ENCODE measurements at places on chromosomes 5 and 9.

DNA sequence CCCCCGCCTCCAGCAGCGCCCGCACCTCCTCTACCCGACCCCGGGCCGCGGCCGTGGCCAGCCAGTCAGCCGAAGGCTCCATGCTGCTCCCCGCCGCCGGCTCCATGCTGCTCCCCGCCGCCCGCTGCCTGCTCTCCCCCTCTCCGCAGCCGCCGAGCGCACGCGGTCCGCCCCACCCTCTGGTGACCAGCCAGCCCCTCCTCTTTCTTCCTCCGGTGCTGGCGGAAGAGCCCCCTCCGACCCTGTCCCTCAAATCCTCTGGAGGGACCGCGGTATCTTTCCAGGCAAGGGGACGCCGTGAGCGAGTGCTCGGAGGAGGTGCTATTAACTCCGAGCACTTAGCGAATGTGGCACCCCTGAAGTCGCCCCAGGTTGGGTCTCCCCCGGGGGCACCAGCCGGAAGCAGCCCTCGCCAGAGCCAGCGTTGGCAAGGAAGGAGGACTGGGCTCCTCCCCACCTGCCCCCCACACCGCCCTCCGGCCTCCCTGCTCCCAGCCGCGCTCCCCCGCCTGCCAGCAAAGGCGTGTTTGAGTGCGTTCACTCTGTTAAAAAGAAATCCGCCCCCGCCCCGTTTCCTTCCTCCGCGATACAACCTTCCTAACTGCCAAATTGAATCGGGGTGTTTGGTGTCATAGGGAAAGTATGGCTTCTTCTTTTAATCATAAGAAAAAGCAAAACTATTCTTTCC, 19.3 kb downstream of the CDKN2A start:
- no peak for DNase-seq

- no peak for DNase-seq
These were observed 60.3 kb downstream of the TEX10 start for GRCh38 chr9:100292414-100292813.

DNA sequence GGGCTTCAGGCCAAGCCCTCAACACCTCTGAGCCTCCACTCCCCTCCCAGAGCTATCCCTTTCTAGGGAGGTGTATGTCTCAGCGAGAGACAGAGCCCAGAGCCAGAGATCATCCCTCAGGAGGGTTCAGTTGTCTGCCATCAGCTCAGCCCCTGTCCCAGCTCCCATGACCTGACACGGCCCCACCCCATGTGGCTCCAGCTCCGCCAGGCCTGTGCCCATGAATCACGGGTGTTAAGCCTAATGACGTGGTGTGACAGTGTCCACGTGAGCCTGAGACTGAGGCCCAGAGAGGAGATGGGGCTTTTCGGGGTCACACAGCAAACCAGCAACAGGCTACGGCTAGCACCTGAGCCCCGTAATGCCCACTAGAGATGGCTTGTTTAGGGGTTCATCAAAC, 60.9 kb upstream of the ORM1 start:
- no peak for DNase-seq

- DNase-seq, result no peak
These were observed 20.4 kb upstream of the IER5L start for GRCh38 chr9:129198319-129199043.

DNA sequence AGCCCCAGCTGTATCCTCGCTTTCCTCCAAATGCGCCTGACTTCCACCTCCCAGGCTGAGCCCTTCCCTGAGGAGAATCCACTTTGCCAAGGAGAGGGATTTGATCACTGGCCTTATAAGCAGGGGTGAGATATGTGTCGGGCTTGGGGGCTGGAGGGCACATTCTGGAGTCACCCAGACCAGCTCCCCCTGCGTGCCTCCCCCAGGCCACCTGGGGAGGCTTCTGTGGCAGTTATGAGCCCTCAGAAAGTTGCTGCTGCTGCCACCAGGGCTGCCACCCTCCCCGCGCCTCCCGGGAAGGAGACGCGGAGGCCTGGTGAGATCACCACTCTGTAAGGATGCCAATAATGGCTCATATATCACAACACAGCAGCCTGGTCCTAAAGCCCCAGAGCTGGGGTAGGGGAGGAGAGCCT, 211.5 kb downstream of the PAPPA start:
- no peak for DNase-seq

DNA sequence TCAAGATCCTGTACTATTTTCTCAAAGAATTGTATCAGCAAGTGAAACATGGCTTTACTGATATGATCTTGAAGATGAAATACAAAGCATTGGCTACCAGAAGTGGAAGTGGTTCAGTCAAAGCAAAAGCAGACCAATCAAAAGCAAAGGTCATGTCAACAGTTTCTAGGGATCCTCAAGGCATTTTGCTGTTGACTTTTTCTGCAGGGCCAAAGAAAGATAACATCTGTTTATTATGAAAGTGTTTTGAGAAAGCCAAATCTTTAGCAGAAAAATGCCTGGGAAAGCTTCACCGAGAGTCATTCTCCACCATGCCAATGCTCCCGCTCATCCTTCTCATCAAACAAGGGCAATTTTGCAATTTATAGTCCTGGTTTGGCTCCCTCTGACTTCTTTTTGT, 90.3 kb upstream of the ACO1 start:
- DNase-seq, result no peak

DNA sequence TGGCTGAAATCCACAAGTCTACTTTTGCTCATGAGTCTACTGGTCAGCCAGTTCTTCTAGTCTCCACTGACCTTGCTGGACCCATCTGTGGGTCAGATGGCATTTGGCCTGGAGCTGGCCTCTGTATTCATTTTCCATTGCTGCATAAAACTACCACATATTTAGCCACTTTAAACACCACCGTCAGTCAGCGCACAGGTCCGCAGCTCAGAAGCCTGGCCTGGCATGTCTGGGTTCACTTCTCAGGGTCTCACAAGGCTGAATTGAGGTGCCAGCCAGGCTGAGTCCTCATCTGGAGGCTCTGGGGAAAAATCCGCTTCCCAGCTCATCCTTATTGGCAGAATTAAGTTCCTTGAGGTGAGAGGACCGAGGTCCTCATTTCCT, 54.7 kb downstream of the BARX1 start:
- DNase-seq, result no peak

- DNase-seq, result no peak
These were observed 9.3 kb upstream of the GPR150 start for GRCh38 chr5:95610546-95610945.

DNA sequence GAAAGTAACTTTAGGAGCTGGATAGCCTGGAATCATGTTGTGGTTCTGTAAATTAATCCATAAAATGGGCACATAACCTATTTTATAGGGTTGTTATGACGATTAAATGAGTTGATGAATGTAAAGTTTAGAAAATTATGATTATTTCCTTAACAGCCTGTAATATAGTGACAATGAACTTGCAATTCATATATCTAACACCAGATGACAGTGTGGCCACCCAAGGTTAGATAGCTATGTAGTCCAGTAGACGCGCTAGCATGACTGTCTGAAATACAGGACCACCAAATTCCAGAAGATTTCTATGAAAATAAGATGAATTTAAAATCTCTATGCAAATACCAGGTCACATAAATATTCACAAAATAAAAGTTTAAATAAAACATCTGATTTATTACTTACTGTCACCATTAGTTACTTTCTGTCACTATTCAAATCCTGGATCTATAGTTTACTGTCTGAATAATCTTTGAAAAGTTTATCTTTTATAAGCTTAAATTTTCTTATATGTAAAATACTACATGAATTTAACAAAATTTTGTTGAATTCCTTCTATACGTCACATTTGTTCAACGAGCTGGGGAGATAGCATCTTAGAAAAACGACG, 26.1 kb upstream of the MACIR start:
- peak; percentile 14 for DNase-seq

DNA sequence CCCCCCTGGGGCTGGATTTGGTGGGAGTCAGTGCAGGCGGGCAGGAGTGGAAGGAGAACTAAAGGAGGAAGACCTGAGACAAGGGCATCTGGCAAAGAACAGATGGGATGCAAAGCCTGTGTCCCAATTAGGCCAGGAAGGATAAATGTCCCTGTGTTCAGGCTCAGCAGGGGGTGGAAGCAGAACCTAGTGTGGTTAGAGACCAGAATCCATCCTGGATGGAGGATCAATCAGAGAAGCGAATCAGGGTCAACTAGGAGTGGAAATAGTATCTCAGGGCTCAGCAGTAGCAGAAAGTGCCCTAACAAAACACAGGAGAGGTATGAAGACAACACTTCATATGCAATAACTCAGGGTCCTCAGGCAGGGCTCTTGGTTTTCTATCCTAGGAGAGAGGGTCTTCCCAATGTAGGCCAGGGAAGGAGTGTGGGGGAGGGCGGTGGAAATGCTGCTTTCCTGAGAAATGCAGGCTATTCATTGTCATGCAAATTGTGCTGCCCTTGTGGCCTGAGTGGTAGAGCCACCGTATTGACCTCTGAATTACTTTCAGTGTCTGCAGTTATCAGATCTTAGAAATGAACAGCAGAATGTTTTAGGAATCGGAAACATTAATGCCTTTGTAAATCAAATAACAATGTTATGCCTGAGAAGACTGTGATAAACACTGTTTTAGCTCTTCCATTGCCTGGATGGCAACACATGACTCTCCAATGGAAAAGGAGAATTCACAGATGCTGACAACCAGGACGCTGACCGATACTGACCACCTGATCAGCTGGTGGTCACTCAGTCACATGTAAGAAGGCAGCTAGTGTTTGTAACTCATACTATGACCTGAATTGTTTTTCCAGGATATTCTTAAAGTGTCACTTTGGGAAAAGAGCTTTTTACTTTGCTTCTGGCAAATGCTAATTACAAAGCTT, 323.6 kb downstream of the SEMA5A start:
- DNase-seq, result no peak

DNA sequence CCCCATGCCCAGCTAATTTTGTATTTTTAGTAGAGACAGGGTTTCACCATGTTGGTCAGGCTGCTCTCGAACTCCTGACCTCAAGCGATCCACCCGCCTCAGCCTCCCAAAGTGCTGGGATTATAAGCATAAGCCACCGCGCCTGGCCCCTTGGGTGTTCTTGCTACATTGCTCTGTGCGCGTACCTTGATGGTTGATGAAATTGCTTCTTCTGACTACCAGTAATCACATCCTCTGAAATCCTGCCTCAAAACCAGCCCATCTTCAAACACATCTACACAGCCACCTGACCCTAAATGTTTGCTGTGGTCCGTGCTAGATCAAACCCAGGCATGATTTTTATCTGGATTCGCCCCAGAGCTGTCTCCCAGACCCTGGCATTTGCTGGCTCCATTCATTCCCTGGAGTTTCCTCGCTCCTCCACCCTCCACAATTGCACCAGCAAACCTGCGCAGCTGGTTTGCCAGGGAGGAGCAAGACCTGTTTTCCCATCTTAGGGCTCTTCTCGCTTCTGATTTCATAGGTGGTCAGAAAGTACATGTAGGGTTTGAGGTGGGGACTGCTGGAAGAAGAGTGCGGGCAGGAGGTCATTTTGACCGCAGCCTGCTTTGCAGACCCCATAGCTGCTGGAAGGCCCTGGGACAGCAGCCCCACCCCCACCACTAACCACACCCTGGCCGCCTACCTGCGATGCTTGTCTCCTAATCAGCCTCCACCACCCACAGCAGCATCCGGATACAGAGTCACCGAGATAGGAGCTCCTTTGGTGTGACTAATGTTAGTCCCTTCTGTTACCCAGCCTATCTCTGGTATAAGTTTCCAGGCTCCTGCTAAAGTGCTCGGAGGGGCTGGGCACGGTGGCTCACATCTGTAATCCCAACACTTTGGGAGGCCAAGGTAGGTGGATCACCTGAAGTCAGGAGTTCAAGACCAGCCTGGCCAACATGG, 22.7 kb downstream of the SWI5 start:
- DNase-seq, result no peak

GRCh38 chr9:121675969-121676822, 24.8 kb downstream of the DAB2IP start:
- no peak for DNase-seq

- DNase-seq, result peak; percentile 4
These were observed 42.4 kb downstream of the SERINC5 start for GRCh38 chr5:80213466-80213865.

- DNase-seq, result no peak
These were observed 38.2 kb upstream of the RPL26L1 start for GRCh38 chr5:172920995-172921394.

DNA sequence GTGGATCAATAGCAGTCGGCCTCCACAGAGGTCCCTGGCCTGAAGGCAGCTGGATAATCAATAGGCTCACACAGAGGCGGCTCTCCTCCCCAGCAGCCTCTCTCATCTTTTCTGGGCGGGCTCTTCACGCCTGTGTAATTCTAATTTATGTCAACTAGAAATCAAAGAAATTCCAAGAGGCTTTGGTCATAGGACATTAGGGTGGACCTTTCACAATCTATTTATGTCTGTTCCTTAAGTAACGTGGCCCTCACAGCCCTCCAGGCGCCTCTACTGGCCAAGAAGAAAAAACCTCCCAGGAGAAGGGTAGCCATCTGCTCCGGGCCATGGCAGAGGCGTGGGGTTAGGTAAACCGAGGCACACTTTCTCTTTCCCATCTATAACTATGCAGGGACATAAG, 205.1 kb upstream of the EFNA5 start:
- no peak for DNase-seq

GRCh38 chr9:126886897-126887296, 26.5 kb downstream of the ZBTB34 start:
- DNase-seq, result no peak

- DNase-seq, result no peak
These were observed 157.3 kb upstream of the S1PR3 start for GRCh38 chr9:88833946-88834345.

GRCh38 chr9:82090046-82090445, 101.5 kb downstream of the SPATA31D1 start:
- DNase-seq, result no peak

DNA sequence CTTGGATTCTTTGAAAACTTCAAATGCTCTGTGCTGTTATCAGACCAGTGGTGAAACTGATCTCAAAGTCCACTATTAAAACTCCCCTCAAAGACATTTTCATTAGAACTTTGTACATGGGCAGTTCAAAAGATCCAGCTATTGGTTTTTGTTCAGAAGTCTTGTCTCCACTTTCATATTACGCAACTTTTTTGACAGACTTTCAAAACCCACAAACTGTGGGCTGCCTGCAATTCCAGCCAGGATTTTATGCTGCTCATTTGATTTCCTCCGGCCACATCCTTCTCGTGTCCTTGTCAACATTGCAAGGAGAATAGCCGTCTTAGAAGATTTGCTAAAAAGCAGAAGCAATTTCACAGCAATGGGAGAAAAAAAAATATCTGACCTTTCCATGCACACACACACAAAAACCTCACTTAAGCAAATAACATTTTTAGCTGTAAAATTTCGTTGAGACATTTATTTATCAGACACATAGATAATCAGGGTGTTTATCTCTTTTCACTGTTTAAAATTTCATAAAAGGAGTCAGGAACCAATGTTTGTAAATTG, 1990.5 kb downstream of the MAT2B start:
- no peak for DNase-seq

- no peak for DNase-seq
These were observed 62.8 kb downstream of the TLE1 start for GRCh38 chr9:81626511-81626910.
